ENCODE measurements at places on chromosomes 3 and 15.

DNA sequence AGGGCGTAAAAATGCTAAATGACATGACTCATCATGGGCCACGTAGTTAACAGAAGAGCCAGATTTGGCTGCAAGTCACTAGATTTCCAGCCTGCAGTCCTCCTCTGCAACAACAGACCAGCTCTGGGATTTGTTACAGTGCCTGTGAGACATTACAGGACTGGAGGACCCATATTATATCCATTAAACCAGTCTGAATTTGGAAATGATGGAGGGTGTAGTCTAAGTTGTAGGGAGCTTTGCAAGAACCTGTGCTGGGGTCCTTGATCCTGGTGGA is 10.8 kb downstream of the ZNF774 start:
- DNase-seq: no peak

GRCh38 chr3:166283840-166284239 is 446.6 kb upstream of the BCHE start:
- DNase-seq: no peak

DNA sequence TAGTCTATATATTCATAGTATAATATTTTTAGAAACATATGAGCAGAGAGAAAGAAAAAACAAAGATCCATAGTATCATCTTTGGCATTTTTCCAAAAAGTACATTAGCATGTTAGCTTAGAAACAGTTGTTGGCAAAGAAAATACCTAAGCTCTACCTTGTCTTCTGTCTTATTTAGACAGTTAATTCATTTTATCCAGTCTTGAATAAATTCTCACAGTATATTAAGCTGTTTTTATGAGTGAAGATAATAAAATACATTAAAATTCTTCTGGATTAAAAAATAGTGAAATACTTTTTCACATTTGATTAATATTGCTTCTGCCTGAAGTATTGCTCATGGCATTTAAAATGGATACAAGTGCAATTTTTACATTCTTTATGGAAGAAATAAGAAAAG is 145.2 kb downstream of the ZIC1 start:
- no peak for DNase-seq

DNA sequence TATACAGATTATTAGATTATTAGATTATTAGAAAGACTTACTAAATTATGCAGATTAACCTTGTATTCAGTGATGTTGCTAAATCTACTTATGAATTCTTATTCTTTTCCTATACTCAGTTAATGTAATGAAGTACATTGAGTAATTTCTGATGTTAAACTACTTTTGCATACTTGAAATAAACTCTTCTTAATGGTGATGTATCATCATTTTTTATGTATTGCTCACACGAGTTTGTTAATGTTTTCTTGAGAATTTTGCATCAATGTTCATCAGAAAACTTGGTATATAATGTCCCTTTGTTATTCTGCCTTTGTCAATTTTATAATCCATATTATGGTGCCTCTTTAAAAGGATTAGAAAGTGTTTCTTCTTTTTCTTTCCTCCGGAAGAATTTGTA is 163.2 kb upstream of the COL8A1 start:
- no peak for DNase-seq

DNA sequence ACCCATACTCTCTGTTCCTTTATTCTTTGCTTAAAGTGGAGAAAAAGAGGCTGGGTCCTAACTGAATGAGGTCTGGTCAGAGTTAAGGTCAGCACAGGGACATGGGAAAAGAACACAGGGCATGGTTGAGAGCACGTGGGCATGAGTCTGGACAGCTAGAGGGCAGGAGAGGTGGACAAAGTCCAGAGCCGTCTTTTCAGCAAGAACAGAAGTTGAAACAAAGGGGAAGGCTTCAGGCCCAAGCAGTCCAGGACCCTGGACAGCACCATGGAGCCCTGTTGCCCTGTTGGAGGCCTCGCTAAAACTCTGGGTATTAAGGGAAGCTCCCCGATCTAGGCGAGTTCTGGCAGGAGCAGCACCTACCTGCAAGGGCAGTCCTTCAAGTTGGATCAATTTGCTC is 50.7 kb downstream of the XYLB start:
- no peak for DNase-seq

DNA sequence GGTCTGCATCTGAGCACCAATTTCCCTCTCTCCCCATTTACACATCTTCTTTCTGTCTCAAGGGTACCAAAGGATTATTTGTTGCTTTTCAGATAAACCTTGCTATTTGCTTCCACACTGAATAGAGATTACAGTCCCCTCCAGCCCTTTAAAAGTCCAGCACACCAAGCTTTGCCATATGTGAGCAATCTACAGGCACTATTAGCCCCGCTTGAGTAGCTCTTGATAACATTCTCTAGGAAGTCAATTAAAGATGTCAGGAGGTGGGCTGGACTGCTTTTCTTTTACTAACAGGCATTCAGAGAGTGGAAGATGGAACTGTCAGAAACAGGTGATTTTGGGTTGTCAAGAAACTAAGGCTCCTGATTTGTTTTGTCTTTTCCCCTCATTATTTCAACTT is 417.0 kb downstream of the ROBO2 start:
- no peak for DNase-seq

- no peak for DNase-seq
Measured at GRCh38 chr3:155809181-155809580, 3.1 kb upstream of the C3orf33 start.

DNA sequence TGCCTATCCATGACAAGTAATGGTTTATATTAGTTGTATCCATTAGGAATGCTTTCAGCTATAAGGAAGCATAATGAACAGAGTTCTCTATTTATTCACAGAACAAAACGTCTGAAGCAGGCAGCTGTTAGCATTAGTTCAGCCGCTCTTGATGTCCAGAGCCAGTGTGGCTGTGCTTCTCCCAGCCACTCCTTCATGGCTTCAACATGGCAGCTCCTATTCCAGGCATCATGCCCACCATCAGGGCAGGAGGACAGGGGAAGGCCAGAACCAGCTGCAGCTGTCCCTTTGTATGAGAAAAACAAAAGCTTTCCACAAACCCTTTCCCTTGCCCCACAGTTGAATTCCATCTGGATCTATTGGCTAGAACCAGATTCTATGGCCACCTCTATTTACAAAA is 12.9 kb upstream of the SNRK start:
- no peak for DNase-seq

DNA sequence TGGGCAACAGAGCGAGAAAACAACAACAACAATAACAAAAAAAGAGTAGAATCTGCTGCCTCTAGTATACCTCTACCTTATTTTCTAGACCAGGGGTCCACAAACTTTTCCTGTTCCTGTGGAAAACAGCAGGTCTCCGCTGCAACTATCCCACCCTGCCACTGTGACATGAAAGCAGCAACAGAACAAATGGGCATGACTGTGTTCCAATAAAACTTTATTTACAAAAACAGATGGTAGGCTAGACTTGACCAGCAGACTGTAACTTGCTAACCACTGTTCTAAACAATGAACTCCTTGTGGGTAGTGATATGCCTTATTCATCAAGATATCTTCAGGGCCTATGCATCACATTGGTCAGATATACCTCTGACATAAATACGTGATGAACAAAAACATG is 25.3 kb downstream of the POLQ start:
- no peak for DNase-seq

DNA sequence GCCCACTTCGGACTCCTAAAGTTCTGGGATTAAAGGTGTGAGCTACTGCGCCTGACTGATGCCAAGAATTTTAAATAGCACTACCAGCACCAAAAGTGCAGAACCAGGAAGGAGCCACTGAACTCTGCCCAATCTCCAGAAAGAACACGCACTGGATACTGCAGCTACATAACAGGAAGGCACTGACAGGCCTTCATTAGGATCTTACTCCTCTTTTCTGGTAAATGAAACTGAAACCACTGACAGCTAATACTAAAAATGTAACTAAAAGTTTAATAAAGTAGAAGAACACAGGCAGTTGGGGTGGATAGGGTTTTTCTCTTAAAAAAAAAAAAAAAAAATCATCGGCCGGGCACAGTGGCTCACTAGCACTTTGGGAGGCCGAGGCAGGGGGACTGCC is 74.1 kb upstream of the CHRM5 start:
- no peak for DNase-seq

GRCh38 chr3:197820550-197821335 is 29.7 kb downstream of the LRCH3 start:
- DNase-seq: no peak

DNA sequence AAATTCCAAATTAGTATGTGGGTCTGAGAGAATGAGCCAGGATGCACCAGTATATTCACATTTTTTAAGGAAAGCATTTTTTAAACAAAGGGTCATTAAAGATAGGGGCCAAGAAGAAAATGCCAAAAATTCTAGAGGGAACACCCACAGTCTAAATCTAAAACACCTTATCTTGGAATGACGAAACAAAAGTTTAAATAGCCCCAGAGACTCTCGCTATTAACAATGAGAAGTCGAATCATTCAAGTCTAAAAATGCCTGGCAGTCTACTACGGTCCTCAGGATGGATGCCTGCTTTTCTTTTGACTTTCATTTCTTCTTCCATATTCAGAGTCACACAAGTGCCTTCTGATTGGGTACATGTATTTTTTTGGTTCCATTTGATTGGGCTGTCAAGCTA is 66.3 kb downstream of the SSUH2 start:
- DNase-seq: no peak

- peak; percentile 21 for DNase-seq
Measured at GRCh38 chr15:89472785-89473256, 23.6 kb downstream of the RHCG start.

GRCh38 chr3:29183346-29184087 is 97.4 kb upstream of the RBMS3 start:
- no peak for DNase-seq

DNA sequence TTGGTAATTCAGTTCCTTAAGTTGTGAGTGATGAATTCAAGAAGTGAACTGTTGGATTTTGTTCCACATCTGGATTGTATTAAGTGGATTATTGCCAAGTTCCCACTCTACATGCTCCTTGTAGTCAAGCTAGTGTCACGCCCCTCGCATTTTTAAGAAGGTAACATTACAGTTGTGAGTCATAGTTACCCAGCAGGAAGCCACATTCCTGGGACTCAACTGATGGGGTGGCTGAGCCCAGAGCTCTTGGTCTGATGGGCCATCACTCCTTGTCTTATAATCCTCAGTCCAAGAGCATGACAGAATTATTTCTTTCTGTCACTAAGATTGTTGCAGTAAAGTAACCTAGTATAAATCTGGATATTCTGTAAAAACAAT is 102.7 kb downstream of the PTPRG start:
- no peak for DNase-seq

GRCh38 chr15:90539789-90540188 is 10.1 kb downstream of the CRTC3 start:
- DNase-seq: no peak

- no peak for DNase-seq
Measured at GRCh38 chr15:39127925-39128617, 452.8 kb upstream of the THBS1 start.

DNA sequence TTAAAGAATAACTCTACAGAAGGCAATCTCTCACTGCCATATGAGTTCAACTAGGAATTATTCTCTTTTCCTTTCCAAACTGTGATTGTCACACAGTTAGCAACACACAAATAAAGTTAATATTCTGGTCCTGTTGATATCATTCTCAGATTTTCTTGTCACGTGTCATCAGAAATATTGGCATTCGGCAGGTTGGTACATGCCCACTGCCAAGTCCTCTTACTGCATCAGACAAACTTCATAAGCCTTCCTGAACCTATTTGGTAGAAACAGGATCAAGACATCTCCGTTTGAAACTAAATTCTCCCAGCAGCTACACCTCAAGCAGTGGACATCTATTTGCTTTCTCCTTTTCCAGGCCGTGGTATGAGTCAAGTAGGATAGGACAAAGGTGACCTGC is 177.9 kb upstream of the SOX2 start:
- no peak for DNase-seq

DNA sequence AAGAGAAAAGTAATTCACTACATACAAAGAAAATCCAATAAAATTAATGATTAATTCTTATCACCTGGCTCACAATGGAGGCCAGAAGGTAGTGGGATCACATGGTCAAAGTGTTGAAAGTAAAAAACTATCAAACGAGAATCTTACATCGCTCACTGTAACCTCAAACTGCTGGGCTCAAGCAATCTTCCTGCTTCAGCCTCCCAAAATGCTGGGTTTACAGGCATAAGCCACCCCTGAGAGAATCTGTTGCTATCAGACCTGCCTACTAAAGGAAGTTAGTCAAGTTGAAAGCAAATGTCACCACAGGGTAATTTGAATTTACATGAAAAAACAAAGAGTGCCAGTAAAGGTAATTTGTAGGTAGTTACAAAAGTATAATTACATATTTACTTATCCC is 103.3 kb downstream of the PCCB start:
- DNase-seq: no peak

DNA sequence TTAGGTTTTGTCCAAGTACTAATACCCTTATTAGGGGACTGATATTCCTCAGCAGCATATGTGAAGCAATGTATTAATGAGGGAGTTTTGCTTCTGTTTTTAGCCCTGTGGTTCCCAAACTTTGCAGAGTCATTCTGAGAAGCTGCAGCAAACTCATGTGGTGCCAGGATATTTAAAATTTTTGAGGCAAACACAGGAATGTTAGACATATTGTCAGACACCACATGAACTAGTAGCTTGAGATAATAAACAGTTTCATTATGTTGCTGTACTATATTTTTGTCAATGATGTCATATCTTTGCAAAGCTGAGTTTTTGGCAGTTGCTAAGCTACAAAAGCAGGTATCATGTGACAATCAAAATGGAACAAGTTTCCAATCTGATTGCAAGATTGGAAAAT is 36.6 kb downstream of the ATP6V1A start:
- no peak for DNase-seq

DNA sequence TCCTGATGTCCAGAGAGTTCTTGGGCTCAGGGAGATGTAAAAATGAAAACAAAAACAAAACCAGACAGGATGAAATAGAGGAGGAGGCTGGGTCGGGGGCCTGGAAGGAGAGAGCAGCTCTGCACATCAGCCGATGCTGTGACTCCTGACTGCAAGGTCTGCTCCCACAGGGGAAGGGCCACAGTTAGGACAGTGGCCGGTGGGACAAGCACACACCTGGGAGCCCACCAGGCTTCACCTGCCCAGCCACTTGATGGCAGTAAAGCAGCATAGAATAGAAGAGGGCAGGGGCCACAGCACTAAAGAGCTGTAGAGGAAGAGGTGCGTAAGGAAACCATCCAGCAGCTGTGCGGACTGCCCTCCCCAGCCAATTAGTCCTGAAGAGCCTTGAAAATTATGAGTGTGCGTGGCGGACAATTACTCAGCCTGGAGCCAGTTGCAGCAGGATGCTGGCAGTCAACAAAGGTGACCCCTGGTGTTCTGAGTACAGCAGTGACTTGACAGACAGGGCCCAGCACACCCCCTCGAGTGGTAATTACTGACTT is 29.8 kb downstream of the ALS2CL start:
- DNase-seq: no peak

DNA sequence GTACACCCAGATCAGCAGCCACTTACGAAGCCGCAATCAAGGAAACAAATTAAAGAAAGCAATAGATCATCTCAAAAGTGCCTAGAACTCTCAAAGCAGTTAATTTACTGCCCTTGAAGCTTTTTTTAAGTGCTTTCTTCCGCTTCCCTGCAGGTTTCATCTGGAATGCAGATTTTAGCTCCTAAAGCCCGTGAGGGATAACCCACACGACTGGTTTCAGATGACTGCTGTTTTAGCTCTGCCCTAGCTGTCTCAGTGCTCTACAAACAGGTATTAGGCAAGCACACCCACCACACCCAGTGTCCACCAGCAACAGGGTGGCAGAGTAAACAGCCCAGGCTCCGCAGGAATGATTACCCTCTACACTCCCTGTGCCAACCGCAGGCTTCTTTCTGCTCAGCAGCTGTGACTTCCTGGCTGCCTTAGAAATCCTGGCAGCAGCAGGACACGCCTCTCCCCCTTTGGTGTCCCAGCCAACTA is 126.0 kb downstream of the FMN1 start:
- no peak for DNase-seq

- no peak for DNase-seq
Measured at GRCh38 chr15:39191871-39192291, 389.0 kb upstream of the THBS1 start.

Measured in NCI-H1930 (cell line).